ENCODE measurements at places on chromosomes 7 and 10.

- no peak for DNase-seq
Observed at GRCh38 chr7:48087349-48087748, 1.7 kb upstream of the UPP1 start.

DNA sequence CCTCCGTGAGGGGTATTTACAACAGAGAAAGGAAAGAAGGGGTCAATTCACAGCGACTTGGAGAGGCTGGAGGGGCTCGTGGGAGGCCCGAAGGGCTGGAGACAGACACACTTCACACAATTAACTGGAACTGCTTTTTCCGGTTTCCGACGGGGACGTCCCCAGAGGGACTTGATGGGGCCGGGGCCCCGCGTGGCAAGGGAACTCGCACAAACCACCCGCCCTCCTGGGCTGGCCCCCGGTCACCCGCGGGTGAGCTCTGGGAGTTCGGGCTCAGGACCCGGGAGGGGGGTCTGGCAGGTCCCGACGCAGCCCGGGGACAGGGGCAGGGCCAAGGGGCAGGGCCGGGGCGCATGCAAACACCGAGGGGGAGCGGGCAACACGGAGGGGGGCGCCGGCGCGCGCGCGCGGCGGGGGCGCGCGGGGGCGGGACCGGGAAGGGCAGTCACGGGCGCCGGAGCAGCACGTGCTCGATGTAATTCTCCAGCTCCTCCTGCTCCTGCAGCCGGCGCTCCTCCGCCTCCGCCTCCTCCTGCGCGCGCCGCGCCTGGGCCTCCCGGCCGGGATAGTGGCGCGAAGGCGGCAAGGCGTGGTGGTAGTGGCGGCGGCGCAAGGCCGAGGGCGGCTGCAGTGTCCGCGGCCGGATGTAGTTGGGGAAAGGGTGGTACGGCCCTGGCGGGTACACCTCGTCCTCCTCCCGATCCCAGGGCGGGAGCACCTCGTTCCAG lies 2.7 kb downstream of the VGF start:
- no peak for DNase-seq

DNA sequence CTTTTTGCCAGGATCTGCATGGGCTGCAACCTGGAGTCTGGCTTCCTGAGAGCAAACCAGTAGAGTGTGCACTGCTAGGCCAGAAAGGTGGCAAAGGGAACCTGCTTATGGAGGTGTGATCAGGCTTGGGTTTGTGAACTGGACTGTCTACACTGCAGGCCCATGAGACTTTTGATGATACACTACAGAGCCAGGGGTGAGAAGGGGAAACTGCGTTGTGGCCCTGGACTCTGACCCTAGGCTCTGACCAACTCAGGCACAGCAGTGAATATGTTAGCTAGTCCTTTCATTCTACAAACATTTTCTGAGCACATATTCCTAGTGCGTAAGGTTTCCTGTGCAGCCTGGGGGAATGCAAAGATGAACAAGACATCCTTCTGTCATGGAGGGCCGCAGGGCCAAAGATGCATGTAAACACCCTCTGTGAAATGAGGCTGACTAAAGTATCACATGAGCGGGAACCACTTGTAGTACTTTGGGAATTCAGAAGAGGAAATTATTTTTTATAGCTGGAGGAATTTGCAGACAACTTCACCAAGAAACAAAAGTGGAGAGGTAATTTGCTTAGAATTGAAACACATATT lies 63.8 kb upstream of the HPS1 start:
- no peak for DNase-seq

GRCh38 chr10:14608381-14609001 lies 166.2 kb downstream of the FAM107B start:
- no peak for DNase-seq
